Stimulated activated CD8-positive, alpha-beta memory T cell treated with anti-CD3 and anti-CD28 coated beads, Interleukin-15, amount 100 ng/mL, for 4 hours (primary cell): ENCODE measurements at places on chromosomes 3 and 15.

- DNase-seq, result no peak
Measured at GRCh38 chr3:152276681-152277080, 8.0 kb downstream of the MBNL1 start.

DNA sequence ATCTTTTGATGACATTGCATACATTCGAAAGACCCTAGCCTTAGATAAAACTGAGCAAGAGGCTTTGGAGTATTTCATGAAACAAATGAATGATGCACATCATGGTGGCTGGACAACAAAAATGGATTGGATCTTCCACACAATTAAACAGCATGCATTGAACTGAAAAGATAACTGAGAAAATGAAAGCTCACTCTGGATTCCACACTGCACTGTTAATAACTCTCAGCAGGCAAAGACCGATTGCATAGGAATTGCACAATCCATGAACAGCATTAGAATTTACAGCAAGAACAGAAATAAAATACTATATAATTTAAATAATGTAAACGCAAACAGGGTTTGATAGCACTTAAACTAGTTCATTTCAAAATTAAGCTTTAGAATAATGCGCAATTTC is 16.7 kb downstream of the KCNMB3 start:
- DNase-seq, result no peak

DNA sequence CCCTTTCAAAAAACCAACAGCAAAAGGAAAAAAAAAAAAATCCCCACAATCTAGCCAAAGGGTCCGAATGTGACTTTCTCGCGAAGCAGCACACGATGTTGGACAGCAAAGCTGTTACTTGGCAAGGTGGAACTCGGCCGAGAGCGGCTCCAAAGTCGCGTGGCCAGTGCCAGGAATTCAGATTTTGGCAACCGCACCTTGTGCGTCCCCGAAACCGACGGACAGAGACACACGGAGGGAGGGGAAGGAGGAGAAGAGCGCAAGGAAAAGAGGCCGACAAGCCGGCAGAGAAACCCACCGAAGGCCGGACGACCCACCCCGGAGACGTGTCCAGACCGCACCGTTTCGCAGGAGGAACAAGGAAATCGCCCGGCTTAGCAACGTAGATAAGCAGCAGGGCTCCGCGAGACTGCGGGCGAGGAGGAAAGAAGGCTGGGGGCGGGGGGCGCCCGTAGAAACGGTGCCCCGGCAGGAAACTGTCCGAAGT is 517.3 kb downstream of the MECOM start:
- no peak for DNase-seq

DNA sequence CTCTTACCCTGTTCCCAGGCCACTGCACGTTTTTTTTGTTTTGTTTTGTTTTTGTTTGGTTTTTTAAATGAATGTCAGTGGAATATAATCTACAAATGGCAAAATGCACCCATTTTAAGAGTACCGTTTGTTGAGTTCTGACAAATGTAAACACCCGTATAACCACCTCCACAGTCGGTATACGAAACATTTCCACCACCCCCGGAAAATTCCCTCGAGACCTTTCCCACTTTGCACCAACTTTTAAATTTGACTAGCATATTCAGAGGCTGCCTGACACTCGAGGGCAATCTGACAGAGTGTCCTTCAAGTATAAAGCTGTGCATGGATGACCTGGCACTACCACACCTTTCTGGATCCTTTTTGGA is 613 bp upstream of the ARHGEF3 start:
- DNase-seq, result no peak

DNA sequence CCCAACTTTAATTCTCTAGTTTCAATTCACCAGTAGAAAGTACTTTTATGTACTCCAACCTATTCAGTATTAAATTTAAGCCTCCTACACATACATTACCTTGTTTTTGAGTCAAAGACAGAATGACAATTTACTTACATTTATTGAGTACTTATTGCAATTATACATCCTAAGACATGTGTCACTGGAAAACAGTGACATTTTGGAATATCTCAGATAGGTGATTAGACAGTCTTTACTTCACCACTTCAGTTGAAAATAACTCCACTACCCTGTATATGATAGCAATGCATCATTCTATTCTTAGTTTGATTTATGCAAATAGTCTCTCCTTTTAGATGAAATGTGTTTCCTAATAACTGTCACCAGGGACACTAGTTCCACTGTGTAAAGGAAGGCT is 461.5 kb downstream of the TUSC7 start:
- no peak for DNase-seq

- DNase-seq, result no peak
Measured at GRCh38 chr3:52857864-52858263, 23.0 kb upstream of the MUSTN1 start.

GRCh38 chr3:197912741-197913476 is 37.1 kb upstream of the RPL35A start:
- DNase-seq, result no peak

DNA sequence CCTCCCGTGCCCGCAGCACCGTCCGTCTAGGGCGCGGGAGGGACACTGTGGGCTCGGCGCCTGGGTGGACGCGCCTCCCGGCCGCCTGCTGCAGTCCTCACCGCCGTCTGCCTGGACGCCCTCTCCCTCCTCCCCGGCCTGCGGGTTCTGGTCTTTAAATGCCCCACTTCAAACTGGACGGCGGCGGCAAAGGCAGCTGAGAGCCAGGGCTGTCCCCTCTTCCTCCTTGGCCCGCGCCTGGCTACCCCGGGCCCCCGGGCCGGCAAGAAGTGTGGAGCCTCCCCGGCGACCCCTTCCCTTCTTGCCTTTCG is 426 bp downstream of the CBLB start:
- no peak for DNase-seq

GRCh38 chr15:50049871-50050270 is 69.2 kb downstream of the ATP8B4 start:
- DNase-seq, result no peak

DNA sequence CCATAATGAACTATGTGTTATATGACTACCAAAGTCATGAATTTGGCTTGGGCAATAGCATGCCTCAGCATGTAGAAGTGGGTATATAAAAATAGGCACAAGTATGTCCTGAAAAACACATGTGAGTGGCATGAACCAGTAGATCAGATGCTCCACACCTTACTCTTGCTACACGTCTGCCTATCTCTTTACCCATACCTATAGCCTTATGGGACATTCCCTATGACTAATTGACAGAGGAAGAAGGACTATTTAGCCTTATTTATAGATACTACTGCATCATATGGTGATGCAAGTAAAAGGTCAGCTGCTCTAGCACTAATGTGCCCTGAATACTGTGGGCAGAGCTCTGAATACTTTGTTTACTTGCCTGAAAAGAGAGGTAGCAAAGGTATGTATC is 81.0 kb upstream of the ZPLD1 start:
- no peak for DNase-seq

GRCh38 chr3:61979638-61980037 is 393.7 kb downstream of the FEZF2 start:
- DNase-seq, result no peak

DNA sequence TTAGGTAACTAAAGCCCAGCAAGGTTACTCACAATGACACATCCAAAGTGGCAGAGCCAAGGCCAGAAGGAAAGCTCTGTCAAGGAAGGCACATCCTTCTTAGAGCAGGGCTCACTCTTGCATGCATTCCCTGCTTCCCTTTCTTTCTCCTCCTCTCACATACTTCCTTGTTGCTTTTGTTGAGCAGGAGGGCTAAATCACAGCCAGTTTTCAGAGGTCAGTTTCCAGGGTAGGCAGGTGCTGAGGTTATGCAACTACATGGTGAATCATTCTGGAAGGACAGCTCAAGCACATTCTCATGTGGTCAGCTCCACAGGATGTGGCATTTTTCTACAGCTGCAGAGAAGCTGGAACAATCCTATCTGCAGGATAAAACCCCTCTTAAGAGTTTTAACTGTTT is 275.6 kb downstream of the ZNF621 start:
- no peak for DNase-seq

GRCh38 chr3:111194048-111194447 is 122.4 kb downstream of the NECTIN3 start:
- no peak for DNase-seq

- no peak for DNase-seq
Measured at GRCh38 chr3:62003835-62004234, 369.5 kb downstream of the FEZF2 start.

DNA sequence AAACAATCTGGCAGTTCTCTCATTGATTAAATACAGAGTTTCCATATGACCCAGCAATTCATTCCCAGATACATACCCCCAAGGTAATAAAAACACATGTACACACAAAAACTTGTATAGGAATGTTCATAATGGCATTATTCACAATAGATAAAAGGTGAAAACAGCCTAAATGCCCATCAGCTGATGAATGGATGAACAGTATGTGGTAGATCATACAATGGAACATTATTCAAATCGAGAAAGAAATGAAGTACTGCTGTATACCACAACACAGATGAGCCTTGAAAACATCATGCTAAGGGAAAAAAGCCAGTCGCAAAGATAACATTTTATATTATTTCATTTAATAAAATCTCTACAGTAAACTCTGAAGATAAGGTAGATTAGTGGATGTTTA is 71.2 kb downstream of the SLTM start:
- DNase-seq, result no peak

DNA sequence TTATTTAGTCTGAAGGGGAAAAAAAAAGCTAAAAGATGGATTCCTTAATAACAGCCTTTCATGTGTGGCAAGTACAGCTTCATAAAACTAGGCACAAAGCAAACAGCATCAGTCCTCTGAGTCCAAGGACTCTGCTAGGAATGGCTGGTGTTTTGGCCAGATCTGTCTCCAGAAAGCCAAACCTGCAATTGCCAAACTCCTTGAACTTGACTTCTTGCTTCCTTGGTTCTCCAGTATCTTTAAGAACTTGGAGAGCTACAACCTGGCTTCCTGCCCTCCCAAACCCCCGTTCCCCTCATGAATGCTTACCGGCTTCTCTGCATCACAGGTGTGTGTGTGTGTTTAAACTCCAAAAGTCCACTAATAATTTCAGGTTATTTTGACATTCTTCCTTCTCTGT is 1.6 kb upstream of the PLOD2 start:
- DNase-seq, result no peak

DNA sequence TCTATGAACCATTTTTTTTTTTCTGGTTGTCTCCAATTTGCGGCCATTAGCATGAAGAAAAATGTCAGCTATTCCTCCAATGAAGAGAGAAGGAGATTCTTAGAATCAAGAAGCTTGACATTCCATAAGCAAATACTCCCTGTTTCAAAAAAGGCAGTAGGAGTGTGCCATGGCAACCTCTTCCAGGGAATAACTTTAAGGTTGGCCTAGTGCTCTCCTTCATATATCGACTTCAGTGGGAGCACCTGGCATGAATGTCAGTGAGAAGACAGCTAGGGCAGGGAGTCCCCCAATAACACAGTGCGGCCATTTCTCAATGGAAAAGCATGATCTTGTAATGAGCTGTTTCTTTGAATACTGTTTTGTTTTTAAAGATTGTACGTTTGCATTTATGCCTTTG is 493.0 kb upstream of the ATP11B start:
- DNase-seq, result no peak

- DNase-seq, result no peak
Measured at GRCh38 chr15:78069462-78070029, 8.0 kb downstream of the TBC1D2B start.

DNA sequence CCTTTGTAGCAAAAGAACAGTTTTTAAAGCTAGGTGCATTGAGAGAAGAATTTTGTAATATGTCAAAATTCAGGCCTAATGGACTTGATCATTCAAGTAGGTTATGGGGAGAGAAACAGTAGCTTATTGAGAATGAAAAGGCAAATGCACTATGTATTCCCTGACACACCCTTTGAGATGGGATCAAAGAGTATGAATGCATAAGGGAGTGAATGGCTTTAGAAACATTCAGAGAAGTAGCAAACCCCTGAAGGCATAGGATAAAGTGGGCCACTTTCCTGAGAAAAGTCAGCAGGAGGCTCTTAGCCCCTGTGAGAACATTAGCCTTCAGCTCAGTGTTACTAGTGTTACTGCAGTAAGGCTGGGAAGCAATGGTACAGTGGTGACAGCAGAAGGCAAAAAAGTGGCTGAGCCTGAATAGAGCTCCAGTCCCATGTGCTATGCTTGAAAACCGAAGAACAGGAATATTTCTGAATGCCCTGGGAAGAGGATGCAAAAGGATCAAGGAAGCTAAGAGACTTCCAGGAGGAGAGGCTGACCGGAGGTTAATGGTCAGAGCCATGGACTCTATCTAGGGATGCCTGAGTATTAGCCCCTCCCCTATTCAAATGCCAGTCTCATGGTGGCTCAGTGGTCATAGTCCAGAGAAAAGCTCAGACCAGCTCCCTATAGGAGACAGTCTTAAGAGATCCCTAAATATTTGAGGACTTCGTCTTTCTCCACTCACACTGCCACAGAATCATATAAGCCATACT is 218.2 kb upstream of the SGO1 start:
- no peak for DNase-seq

GRCh38 chr3:45958321-45958791 is 15.1 kb downstream of the CXCR6 start:
- no peak for DNase-seq

DNA sequence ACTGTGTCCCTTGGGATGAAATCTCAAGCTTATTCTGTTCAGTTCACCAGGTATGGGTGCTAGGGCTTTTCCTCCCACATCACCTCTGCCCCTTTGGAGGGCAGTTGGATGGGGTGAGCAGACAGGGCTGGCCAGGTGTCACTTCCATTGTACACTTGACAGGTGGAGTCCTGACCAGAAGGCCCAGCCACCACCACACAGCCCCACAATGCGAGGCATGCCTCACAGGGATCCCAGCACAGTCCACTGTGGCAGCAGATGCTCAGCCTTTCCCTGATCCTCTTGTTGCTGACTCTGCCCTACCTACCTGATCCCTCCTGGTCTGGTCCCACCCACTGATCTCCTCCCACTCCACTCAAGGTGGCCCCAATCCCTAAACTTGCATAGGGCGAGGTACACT is 88.2 kb downstream of the ANP32A start:
- DNase-seq, result no peak

GRCh38 chr15:34838282-34838681 is 42.9 kb upstream of the ACTC1 start:
- DNase-seq, result no peak

DNA sequence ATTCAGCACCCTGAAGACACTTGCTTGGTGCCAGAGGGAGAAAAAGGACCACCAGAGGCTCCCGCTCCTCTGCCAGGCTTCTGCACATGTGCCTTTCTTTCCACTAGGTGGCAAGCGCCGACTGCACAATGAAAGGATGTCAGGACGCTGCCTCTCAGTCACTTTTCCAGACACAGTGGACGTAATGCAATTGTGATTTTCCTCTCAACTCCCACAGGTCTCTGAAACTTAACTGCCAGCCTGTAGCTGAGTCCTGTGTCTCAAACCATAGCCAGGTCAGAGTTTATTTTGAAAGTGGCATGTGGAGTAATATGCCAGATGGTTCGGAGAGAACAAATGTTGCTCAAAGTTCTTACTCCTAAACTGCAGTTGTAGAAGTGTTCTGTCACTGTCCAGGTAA is 162.9 kb downstream of the ITPR1 start:
- DNase-seq, result no peak

GRCh38 chr3:161550491-161551195 is 54.0 kb downstream of the OTOL1 start:
- DNase-seq, result no peak

- no peak for DNase-seq
Measured at GRCh38 chr3:29644261-29644660, 363.4 kb downstream of the RBMS3 start.

- no peak for DNase-seq
Measured at GRCh38 chr3:52090933-52091468, 34.6 kb upstream of the DUSP7 start.
